ENCODE measurements at places on chromosomes 2 and 18. TPM values are rescaled to one million over a fixed set of nuclear protein-coding genes. Genes with fewer than 3 reads are reported as not detected.

DNA sequence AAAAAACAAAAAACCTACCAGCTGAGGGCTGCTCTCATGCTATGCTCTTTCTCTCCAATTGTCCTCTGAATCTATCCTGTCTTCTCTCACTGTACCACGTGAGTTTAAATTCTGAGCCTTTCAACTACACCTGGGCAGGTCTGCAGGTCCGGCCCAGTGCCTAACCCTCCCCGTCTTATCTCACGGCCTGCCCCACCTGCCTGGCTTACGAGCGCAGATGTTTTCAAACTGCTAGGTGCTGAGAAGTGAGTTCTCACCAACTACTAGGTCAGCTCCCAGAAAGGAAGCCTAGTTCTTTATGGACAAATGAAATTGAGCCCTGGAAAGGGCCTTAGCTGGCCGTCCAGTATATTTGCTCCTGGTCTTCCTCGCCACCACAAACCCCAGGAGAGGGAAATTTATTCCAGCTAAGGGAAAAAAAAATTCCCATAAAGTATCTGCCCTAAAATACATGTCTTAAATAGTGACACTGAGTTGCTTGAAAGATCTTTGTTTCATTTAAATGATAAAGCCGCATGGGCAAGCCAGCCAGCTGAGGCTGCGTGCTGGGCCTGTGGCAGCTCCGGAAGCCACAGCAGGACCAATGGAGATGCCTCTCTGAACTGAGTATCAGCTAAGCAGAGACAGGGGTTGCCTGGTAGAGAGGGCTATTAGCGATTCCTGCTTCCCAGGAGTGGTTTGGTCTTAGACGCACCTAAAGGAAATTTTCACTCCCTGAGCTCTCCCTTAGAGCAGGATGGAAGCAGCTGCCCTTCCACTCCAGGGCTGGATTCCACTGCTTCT is 92.5 kb upstream of the NCK2 start:
- H3K27ac ChIP-seq, result no peak overlapping the region
- no peak for DNase-seq
- no peak overlapping the region for H3K4me3 ChIP-seq
- no peaks in the 10 kb centered on the region for H3K27me3 ChIP-seq

DNA sequence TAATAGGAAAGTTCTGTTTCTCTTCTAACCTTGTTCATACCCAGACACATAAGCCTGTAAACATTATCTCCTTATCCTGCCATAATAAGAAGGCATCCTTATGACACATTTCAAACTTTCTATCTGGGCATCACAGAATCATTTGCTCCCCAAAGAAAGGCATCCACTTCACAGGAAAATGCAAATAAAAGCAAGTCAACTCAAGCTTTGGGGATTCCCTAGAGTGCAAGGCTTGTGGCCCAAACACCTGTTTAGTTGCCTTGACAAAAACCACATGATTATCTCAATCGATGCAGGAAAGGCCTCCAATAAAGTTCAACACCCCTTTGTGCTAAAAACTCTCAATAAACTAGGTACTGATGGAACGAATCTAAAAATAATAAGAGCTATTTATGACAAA is 195.7 kb upstream of the GALNT5 start:
- H3K36me3 ChIP-seq, result no peaks in the 10 kb centered on the region
- H3K4me3 ChIP-seq, result no peak overlapping the region
- H3K4me1 ChIP-seq, result no peaks in the 10 kb centered on the region
- DNase-seq, result no peak

GRCh38 chr2:112783187-112783714 is 1.0 kb downstream of the IL1A start:
- H3K4me1 ChIP-seq, result no peaks in the 10 kb centered on the region
- no peak overlapping the region for H3K27ac ChIP-seq
- DNase-seq, result no peak
- H3K36me3 ChIP-seq, result no peaks in the 10 kb centered on the region
- no peak overlapping the region for H3K4me3 ChIP-seq

- no peak for DNase-seq
- H3K27ac ChIP-seq, result no peak overlapping the region
- H3K4me3 ChIP-seq, result no peak overlapping the region
- no peaks in the 10 kb centered on the region for H3K36me3 ChIP-seq
Observed at GRCh38 chr2:73839653-73840411, 11.1 kb downstream of the STAMBP start.

DNA sequence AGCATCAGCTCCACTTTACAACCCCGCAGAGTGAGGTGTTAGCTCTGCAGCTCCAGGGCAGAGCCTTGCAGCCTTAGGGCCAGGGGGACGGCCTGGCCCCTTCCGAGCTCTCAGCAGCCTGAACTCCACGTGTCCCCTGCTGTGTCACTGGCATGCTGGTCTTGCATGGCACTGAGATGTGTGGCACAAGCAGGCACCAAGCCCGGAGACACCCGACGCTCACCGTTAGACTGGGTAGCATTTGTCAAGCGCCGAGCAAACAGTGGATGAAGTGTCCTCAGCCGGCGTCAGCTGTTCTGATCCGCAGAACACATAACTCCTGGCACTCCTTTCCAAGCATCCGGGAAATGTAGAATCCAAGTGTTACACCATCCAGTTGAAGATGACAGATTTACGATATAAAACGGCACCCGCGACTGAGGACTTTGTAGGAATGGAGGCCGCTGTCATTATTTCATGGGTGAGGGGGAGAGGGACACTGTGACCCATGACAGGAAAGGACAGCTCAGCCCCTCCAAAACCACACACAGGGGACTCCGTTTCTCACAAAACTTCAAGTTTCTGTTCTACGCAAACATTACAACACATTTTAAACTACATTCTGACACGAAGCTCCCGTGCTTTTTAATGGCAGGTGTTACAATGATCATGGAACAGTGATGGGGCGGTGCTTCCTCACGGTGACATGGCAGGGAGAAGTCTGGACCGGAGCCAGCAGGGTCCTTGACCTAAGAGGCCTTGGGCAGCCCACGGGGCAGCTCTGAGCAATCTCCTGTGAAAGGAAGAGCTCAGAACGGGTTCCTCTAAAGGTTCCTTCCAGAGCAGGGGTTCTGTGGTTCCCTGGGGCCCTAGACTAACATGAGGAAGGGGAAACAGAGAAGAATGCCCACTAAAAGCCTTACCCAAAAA is 89.4 kb downstream of the HDAC4 start:
- no peak overlapping the region for H3K4me3 ChIP-seq
- H3K4me1 ChIP-seq, result no peaks in the 10 kb centered on the region
- DNase-seq, result no peak
- no peak overlapping the region for H3K27ac ChIP-seq

The IKZF2 gene
- 0.44 TPM for total RNA-seq

GRCh38 chr18:8754995-8755960 is 49.9 kb downstream of the MTCL1 start:
- no peak overlapping the region for H3K4me3 ChIP-seq
- H3K4me1 ChIP-seq, result no peaks in the 10 kb centered on the region
- no peak for DNase-seq
- H3K27ac ChIP-seq, result no peak overlapping the region
- no peaks in the 10 kb centered on the region for H3K36me3 ChIP-seq

- H3K4me1 ChIP-seq, result no peaks in the 10 kb centered on the region
- DNase-seq, result no peak
- no peak overlapping the region for H3K4me3 ChIP-seq
- H3K27me3 ChIP-seq, result no peaks in the 10 kb centered on the region
- H3K36me3 ChIP-seq, result no peaks in the 10 kb centered on the region
Observed at GRCh38 chr2:228988786-228989185, 282.3 kb downstream of the PID1 start.

The SLC9A4 gene
- not detected for total RNA-seq

DNA sequence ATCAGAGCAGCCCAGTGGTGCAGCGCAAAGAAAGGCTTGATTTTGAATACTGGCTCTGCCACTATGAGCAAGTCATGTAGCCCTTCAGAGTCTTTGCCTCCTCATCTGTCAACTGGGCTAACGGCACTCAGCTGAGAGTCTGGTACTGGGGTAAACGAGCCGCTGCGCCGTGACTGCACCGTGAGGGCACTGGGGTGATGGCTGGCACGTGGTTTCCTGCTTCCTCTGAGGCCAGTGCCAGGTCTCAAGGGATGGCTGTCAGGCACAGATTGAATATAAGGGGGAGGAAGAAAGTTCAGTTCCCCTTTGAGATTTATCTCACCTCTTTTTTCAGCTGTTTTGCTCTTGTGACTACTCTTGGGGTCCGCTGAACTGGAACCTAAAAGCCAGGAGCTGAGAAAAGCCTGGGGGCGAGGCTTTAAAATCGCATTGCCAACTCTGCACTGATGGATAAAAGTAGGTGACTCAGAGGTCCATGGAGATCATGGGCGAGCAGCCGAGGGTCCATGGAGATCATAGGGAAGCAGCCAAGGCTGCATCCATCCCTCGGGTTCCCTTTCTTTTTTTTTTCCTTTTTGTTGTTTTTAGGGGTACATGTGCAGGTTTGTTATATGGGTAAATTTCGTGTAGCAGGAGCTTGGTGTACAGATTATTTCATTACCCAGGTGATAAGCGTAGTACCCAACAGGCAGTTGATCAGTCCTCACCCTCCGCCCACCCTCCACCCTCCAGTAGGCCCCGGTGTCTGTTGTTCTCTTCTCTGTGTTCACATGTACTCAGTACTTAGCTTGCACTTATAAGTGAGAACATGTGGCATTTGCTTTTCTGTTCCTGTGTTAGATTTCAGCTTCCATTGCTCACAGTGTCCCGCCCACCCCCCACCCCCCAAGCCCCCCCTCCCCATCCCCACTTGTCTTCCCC is 114.3 kb downstream of the SPP2 start:
- no peaks in the 10 kb centered on the region for H3K27me3 ChIP-seq
- no peak for DNase-seq
- peaks cover 22% of the 10 kb centered on the region for H3K4me1 ChIP-seq
- H3K4me3 ChIP-seq, result no peak overlapping the region

DNA sequence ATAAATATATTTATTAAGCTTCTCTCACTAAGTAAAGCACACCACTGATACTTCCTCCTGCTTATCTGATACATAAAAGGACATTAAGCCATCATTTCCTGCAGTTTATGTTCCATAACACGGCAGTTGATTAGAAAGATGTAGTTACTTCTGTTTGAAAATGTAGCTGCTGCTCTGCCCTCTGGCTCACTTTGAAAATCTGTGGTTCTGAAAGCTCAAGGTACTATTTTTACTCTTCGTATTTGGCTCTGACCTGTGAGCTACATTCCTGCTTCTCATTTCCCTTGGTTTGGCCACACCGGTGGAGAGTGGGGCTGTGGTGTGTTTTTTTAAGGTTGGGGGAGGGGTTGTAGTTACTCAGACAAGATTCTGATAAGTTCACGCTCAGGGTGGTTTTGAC is 12.8 kb upstream of the TTN start:
- no peak overlapping the region for H3K4me3 ChIP-seq
- H3K36me3 ChIP-seq, result no peaks in the 10 kb centered on the region
- H3K27ac ChIP-seq, result no peak overlapping the region

DNA sequence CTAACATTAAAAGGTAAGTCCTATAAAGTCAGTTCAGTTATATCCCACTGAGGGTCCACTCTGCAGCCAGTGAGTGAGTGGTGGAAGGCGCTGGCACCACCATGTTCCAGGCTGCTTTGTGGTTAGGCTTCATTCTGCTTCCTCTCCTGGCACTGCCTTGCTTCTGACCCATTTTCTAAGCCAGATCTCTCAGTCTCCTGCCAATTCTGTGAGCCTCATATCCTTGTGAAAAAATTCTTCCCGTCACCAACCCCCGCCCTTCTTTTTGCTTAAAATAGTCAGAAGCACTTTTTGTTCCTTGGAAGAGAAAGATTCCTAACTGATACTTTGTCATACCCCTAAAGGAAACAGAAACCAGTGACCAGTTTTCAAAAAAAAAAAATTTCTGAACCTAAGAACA is 139.8 kb upstream of the NCK2 start:
- H3K4me1 ChIP-seq, result no peaks in the 10 kb centered on the region
- H3K36me3 ChIP-seq, result no peaks in the 10 kb centered on the region
- DNase-seq, result no peak
- no peaks in the 10 kb centered on the region for H3K27me3 ChIP-seq

DNA sequence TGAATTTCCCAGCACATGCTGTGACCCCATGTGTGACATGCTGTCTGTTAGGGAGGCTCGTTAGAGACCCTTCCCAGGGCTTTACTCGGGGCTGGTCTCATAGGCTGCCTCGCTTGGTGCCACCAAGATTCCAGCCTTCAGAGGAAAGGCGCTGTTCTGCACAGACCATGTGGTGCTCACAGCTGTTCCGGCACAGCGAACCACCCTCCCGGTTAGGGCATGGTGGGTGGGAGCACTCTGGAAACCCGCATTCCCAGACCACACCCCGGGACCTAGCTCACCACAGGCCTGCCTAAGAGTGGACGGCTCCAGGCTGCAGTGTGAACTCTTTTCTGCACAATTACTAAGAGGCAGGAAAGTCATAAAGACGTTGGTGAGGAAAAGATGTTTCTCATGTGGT is 112.0 kb downstream of the MBP start:
- H3K36me3 ChIP-seq, result no peaks in the 10 kb centered on the region
- no peaks in the 10 kb centered on the region for H3K4me1 ChIP-seq
- DNase-seq, result no peak
- H3K27me3 ChIP-seq, result no peaks in the 10 kb centered on the region
- no peak overlapping the region for H3K4me3 ChIP-seq

- no peak overlapping the region for H3K27ac ChIP-seq
- no peaks in the 10 kb centered on the region for H3K36me3 ChIP-seq
- no peaks in the 10 kb centered on the region for H3K4me1 ChIP-seq
- H3K27me3 ChIP-seq, result no peaks in the 10 kb centered on the region
- no peak overlapping the region for H3K4me3 ChIP-seq
Observed at GRCh38 chr2:132583666-132584360, 86.2 kb downstream of the LYPD1 start.

GRCh38 chr2:119289642-119290041 is 66.0 kb downstream of the STEAP3 start:
- DNase-seq, result no peak
- H3K27ac ChIP-seq, result no peak overlapping the region
- no peaks in the 10 kb centered on the region for H3K27me3 ChIP-seq
- H3K4me3 ChIP-seq, result no peak overlapping the region
- H3K4me1 ChIP-seq, result peaks cover 3% of the 10 kb centered on the region
- H3K36me3 ChIP-seq, result no peaks in the 10 kb centered on the region

DNA sequence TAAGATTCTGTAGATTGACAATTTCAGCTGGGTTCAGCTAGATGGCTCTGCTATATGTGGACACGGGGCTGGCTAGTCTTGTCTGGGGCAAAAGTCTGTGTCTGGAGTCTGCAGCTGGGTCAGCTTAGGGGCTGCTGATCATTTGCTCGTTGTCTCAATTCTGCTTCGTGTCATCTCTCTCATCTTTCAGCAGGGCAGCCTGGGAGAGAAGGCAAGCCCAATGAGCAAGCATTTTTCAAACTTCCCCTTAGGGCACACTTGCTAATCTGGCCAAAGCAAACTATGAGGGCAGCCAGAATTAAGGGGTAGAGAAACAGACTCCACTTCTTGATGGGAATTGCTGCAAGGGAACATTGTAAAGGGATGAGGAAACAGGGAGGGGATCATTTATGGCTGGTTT is 462.6 kb downstream of the SLC4A3 start:
- no peak overlapping the region for H3K4me3 ChIP-seq
- no peaks in the 10 kb centered on the region for H3K27me3 ChIP-seq
- DNase-seq, result no peak

DNA sequence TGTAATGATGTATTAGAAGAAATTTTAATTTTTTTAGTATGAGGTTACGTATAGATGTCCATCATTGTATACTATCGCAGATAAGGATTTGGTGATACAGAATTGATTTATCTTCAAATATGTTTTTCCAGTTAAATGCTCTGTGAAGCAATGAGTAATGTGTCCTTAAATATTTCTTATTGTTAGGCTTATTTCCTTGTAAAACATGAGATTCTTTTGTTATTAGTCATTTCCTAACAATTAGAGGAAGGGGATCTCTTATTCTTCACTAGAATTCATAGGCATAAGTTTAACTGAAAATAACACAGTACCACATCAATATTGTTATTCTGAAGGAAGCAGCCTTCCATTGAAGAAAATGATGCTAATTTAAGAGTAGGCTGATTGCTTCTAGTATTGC is 15.5 kb upstream of the OTX1 start:
- H3K27ac ChIP-seq, result no peak overlapping the region
- no peaks in the 10 kb centered on the region for H3K36me3 ChIP-seq
- no peak overlapping the region for H3K4me3 ChIP-seq
- H3K4me1 ChIP-seq, result no peaks in the 10 kb centered on the region
- no peak for DNase-seq
- no peaks in the 10 kb centered on the region for H3K27me3 ChIP-seq

Measured in Panc1 (cell line).